ENCODE measurements at places on chromosomes 6 and 20.

- no peak for DNase-seq
Observed at GRCh38 chr6:130500693-130501092, 134.9 kb downstream of the TMEM200A start.

DNA sequence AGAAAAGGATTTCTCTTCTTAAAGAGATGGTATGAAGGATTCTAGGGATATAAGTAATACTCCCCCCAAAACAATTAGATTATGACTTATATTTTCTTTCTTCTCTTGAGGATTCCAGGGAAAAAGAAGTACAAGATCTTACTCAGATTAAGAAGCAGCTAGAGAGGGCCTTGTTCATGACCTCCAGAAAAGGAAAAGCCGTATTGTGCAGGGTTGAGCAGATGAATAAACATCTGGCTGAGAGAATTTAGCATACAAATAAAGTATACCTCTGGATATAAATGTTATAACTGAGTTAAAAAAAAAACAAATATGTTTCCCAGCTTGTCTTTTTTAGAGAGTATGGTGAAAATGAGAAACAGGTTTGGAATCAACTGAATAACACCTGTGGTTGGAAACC is 11.3 kb downstream of the MYO6 start:
- DNase-seq, result no peak

- no peak for DNase-seq
Observed at GRCh38 chr6:140082867-140083297, 708.4 kb upstream of the CITED2 start.

GRCh38 chr20:35458388-35458787 is 3.0 kb downstream of the CEP250 start:
- DNase-seq, result no peak

DNA sequence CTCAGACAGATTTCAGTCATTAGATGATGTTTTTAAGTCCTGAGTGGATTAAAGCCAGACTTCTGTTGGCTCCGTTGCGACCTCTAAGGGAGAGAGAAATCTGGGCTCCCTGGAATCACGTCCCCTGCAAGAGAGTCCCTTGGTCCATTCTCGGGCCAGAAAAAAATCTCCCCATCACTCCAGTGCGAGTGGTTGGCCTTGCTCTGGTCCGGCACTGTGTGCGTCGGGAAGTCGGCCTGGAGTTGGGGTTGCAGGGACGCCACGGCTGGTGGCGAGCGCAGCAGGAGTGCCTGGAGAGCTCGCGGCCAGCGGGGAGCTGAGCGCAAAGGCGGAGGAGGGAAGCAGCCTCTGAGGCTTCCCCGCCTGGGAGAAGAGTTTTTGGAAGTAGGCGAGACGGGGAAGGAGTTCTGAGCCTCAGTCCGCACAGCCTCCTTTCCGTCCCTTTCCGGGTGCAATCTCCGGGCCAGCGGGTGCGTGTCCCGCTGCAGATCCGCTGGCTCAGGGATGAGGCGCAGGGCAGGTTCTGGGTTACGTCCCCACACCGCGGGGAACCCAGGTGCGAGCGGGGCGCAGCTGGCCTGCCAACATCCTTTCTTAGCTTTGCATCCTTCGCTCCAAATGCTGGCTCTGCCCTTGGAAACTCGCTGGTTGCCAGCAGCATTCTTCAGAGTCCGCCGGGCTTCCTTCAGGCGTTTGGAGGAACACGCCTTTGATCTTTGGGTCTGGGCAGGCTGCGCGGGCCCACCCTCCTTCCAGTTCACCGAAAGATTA is 6.8 kb downstream of the TCF21 start:
- no peak for DNase-seq

GRCh38 chr6:128280066-128280465 is 240.3 kb downstream of the PTPRK start:
- no peak for DNase-seq

- no peak for DNase-seq
Observed at GRCh38 chr6:140138311-140139010, 764.0 kb upstream of the CITED2 start.

- DNase-seq, result no peak
Observed at GRCh38 chr20:57082357-57082945, 184.0 kb downstream of the BMP7 start.

GRCh38 chr6:163756079-163756478 is 341.6 kb downstream of the QKI start:
- DNase-seq, result no peak

Data from stimulated activated CD4-positive, alpha-beta T cell treated with anti-CD3 and anti-CD28 coated beads, Interleukin-1b, Interleukin-23, amount 100 ng/mL, for 4 hours (primary cell).